ENCODE measurements at places on chromosomes 16 and 17. TPM values are rescaled to one million over a fixed set of nuclear protein-coding genes. Genes with fewer than 3 reads are reported as not detected.

Gene TMEM106A
- under 0.01 TPM for total RNA-seq

Gene PRAC1
- total RNA-seq = not detected

Gene C1QL1
- 1.2 TPM for total RNA-seq

Gene GLTPD2
- not detected for total RNA-seq

Gene TBCD
- 73.8 TPM for total RNA-seq

Gene OTOP3
- not detected for total RNA-seq

Gene C1QTNF8
- not detected for total RNA-seq

Gene ARHGAP27
- total RNA-seq = 1.2 TPM

Gene CORO6
- 0.82 TPM for total RNA-seq

Gene TNFSF12
- total RNA-seq = 3.7 TPM

Gene CBX2
- total RNA-seq = 6.1 TPM

Gene METTL26
- 31.8 TPM for total RNA-seq

Gene KRTAP1-3
- total RNA-seq = not detected

Gene TOX3
- 18.8 TPM for total RNA-seq

Gene TMEM170A
- total RNA-seq = 26.1 TPM

Gene CBFA2T3
- 0.82 TPM for total RNA-seq

Gene AOC2
- total RNA-seq = 0.41 TPM

Gene SRP68
- 16.7 TPM for total RNA-seq

Gene C17orf113
- 3.7 TPM for total RNA-seq

Gene RAB37
- total RNA-seq = 0.82 TPM

Gene TNRC6C
- 26.9 TPM for total RNA-seq

Gene KIF2B
- not detected for total RNA-seq

Gene KRTAP4-1
- not detected for total RNA-seq

Gene TBC1D3K
- total RNA-seq = not detected

Gene ACAP1
- 0.41 TPM for total RNA-seq

Gene CAPNS2
- total RNA-seq = not detected

Gene KRTAP16-1
- not detected for total RNA-seq

Gene TEDC2
- total RNA-seq = 7.7 TPM

Gene TMEM238L
- total RNA-seq = not detected

Gene HSD11B2
- 0.41 TPM for total RNA-seq

Gene ARHGDIG
- total RNA-seq = 51.4 TPM

Gene KRT16
- not detected for total RNA-seq

Gene CCDC200
- not detected for total RNA-seq

Gene ADAMTS18
- total RNA-seq = 0.82 TPM

Gene KRT33A
- total RNA-seq = not detected

Gene RPH3AL
- total RNA-seq = 3.3 TPM

Gene SLC35G6
- total RNA-seq = not detected

Measured in frontal cortex (tissue), 4 donors.